ENCODE measurements at places on chromosomes 1 and 21.
A peak's percentile ranks its signal among the peaks of the same experiment; 100 is the strongest.

GRCh38 chr1:8701794-8702471, 115.5 kb downstream of the RERE start:
- peak; percentile 72 for DNase-seq

GRCh38 chr1:72117621-72118020, 164.7 kb downstream of the NEGR1 start:
- no peak for DNase-seq

DNA sequence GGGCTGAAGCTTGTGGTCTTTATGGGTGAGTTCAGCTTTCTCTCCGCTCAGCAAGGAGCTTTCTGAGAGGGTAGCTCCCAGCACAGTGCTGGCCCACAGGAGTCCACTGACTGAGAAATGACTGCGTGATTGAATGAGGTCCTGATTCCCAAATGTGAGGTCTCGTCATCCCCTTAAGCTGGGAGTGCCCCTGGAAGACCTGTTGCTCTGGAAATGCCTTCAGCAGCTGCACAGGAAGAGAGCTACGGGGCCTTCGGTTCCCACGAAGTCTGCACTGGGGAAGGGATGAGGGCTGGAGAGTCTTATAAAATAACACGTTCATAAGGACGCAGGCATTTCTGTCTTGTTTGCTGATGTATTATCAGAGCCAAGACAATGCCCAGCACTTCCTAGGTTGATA, 14.0 kb downstream of the TNNT2 start:
- no peak for DNase-seq

DNA sequence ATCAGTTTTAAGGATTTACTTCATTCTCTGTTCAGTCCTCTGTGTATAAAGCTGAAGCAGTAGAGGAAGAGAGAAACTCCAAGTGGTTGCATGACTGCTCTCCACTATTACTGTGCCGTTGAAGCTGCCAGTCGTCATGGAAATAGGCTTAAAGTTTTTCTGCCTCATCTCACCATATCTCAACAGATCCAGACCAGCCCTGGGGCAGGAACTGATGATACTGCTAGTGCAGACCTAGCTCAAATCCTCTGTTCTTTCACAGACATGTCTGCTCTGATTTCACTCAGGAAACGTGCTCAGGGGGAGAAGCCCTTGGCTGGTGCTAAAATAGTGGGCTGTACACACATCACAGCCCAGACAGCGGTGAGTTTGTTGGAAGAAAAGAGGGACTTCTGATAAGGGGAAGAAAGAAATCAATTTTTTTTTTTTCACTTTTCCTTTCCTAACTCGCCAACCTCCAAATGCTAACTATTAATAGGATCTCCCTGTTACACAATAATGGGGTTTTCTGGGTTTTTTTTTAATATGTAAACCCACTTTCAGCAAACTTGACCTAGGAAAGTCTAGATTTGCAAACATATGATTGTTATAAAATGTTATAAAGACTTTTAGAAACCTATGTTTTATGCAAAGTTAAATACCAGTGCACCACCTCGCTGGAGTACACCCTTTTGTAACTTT, 22.2 kb upstream of the STRIP1 start:
- DNase-seq, result no peak

GRCh38 chr1:119187416-119187815, 47.0 kb upstream of the WARS2 start:
- DNase-seq, result no peak

DNA sequence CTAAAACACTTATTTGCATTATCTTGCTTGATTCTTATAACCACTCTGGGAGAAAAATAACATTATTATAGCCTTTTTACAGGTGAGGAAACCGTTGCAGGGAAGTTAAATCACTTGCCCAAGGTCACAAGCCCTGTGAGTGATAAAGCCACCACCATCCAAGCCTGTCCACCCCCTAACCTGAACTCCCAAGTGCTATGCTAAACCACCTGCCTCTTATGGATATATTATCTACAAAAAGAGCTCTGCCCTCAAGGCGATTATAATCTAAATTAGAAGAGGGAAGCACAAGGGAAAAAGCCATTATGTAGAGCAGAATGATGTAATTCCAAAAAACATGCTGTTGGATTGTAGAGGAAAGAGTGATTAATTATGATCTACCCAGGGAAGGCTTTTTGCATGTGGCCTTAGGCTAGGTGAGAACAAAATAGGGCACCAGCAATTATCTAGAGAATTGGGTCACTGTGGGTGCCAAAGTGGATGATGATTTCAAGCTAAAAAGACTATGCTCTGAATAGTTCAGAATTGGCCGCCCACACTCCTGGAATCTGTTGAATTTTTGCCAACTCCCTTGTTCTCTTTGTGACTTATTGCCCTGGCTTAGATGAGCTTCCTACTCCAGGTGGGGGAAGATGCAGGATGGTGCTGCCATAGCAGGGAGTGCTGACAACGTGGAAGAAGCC, 205.3 kb downstream of the FGGY start:
- no peak for DNase-seq

- peak; percentile 43 for DNase-seq
These were observed at the start of gene LYST for GRCh38 chr1:235866205-235866912. Gene LYST (minus strand): TSS chr1:235866906. CDS start chr1:235830417, 36,489 bp downstream.

DNA sequence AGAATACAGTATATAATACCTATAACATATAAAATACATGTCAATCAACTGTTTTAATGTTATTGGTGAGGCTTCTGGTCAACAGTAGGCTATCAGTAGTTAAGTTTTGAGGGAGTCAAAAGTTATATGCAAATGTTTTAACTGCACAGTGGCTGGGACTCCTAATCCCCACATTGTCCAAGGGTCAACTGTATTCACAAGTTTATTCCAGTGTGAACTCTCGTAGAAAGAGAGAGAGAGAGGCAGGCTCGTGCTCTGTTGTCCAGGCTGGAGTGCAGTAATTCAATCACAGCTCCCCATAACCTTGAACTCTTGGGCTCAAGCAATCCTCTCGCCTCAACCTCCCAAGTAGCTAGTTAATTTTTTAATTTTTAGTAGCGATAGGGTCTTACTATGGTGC, 66.0 kb downstream of the NRIP1 start:
- DNase-seq, result no peak

- no peak for DNase-seq
These were observed 25.5 kb downstream of the SPAG17 start for GRCh38 chr1:118159569-118159968.

DNA sequence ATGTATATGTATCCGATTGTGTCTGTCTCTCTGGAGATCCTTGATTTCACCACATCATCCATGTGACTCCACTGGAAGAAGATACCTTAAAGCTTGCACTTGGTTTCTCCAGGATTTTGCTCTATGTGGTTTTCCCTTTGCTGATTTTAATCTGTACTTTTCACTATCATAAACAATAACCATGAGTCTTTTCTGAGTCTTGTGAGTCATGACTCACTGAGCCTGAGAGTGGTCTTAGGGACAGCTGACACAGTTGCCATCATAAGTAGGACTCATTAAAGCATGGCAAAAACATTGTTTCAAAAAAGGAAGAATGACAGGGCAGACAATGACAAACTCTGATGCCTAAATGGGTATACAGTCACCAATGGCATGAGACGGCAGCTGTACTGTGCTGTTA, 226.2 kb downstream of the AKT3 start:
- no peak for DNase-seq

DNA sequence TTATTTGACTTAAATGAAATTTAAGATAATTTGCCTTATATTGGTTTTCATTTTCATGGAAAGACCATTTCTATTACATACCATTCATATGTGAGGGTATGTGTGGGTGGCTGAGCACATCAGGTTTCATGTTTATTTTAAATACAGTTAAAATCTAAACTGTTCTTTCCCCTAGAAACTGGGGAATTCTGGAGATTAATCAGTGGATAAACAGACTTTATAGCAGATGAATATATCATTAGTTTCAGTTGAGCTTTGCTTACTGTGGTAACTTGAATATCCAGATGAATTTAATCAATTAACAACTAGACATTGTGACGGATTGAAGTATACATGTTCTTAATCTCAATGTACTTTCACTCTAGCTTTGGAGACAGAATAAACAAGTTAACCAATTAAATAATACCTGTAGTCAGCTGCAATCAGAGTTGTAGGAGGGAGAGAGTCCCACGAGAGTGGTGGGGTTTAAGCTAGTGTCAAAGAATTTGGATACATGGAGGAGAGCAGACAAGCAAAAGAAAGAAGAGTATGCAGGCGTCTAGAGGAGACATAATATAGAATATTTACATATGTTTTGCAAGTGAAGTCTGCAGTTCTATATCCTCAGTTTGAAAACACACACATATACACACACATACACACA, 97.6 kb downstream of the PDE4B start:
- DNase-seq, result no peak

DNA sequence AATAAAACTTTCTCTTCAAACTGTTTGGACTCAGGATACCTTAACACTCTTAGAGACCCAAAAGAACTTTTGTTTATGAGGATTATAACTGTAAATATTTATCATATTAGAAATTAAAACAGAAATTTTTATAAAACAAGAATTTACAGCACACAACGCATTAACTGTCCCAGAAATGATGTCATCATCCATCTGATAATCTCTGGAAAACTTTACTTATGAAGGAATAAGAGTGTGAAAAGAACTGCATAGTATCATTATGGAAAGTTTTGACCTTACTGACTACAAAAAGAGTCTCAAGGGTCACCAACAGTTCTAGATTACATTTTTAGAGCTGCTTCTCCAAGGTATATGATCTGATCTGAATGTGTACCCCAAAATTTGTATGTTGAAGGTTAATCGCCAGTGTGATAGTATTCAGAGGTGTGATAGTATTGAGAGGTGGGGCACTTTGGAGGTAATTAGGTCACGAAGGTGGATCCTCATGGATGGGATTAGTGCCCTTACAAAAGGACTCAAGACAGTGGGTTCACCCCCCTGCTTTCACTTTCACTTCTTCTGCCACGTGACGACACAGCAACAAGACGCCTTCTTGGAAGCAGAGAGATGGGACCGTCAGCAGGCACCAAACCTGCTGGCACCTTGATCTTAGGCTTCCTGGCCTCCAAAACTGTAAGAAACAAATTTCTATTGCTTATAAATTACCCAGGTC, 95.7 kb upstream of the NR5A2 start:
- DNase-seq, result no peak

GRCh38 chr1:202656057-202656456, 54.2 kb downstream of the SYT2 start:
- DNase-seq, result no peak

DNA sequence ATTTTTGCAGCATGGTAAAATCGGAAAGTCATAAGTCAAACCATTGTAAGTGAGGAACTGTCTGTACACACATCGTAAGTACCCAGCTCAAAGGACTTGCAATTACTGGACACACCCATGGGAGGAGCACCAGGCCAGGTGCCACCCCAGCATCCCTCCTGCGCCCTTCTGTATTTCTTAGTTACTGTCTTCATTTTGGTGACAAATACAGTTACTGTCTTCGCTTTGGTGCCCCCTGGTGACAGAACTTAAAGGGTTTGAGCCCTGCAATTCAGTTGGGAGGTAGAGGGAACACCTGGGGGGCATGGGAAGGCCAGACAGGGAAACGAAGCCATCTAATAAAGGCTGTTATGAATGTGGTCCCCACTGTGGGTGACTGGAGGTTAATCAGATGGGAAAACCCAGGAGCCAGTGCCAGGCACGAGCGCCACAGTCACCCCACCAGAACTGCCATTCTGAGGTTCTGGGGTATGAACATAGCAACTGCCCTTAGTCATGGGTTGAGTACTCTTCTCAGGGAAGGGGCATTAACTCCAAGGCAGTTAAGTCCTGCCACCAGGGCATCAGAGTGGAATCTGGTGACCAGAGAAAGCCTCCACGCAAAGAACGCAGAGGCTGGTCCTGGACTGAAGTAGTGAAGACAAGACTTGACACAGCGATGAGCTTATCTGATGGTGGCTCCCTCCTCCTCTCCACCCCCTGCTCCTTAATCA, 612.9 kb downstream of the PTPRU start:
- peak; percentile 61 for DNase-seq

DNA sequence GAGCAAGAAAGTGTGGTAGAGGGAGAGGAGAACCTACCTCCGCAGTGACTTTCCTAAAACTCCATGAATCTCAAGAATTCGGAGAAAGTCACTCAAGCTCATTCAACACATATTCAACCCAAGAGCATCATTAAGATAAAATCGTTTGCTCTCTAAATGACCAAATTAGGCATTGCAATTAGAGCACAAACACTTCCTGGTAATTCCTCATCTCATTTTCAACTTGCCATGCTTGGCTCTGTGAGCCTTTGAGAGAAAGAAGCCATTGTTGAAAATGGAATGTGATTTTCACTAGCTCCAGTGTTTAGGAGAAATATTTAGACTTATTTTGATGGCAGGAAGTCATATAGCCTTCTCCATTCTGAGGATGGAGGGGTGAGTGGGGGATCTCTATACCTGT, 52.5 kb downstream of the KAZN start:
- DNase-seq, result no peak

DNA sequence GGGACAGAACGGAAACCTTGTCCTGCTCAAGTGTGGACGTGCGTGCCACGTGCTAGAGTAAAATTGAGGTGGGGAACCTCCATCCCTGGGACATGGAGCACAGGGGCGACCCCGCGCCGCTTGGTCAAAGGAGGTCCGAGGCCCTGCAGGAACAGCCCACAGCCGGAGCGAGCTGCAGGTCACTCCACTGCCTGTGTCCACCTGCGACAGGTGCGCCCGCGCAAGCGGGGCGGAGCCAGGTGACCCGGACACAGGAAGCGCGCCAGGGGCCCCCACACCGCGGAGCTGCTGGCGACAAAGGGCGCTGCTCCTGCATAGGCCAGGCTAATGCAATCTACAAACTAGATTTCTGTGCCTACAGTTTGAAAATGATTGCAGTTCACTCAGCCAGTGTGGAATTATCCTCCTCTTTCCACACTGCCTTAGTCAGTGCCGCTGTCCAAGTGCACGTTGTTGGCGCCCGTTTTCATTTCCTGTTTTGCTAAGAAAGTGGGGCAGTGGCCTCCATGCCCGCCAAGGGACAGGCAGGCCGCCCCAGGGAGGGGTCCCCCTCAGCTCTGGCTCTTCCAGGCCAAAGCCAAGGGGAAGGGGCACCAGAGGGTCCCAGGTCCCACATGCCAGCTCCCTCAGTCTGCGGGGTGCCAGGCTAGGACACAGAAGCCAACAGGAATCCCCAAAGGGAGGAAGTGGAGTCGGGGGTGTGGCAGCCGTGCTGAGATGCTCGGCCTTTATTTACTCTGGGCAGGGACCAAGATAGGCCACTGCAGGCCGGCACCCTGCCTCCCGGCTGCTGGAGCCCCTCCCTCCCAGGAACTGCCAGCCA, 4.3 kb upstream of the NADK start:
- peak; percentile 91 for DNase-seq

GRCh38 chr1:154431586-154432373, 26.6 kb downstream of the IL6R start:
- DNase-seq, result no peak

- DNase-seq, result peak; percentile 52
These were observed 40.9 kb upstream of the BEND5 start for GRCh38 chr1:48817505-48818114.

DNA sequence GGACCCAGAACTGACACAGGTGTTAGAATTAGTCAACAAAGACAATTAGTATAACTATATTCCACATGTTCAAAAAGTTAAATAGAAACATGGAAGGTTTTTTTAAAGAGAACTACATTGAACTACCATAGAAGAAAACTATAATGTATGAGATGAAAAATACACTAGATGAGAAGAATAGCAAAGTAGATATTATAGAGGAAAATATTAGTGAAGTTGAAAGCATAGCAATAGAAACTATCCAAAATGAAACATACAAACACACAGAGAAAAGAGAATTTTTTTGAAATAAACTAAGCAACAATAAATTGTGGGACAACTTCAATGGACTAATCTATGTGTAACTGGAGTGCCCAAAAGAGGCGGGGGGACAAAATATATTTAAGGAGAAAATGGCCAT, 8.0 kb upstream of the HEATR1 start:
- no peak for DNase-seq

GRCh38 chr1:12149791-12150175, 17.0 kb upstream of the TNFRSF1B start:
- no peak for DNase-seq

Data from DMS153 (cell line).